Naive B cell (primary cell): ENCODE measurements at places on chromosomes 11 and 22.

DNA sequence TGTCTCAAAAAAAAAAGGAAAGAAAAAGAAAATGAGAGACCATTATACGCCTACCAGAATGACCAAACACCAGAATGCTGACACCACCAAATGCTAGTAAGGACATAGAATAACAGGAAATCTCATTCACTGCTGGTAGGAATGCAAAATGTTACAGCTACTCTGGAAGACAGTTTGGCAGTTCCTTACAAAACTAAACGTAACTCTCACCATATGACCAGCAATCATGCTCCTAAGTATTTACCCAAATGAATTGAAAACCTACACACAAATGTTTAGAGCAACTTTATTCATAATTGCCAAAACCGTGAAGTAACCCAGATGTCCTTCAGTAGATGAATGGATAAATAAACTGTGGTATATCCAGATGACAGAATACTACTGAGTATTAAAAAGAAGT lies 7.2 kb downstream of the CHKA start:
- H3K4me1 ChIP-seq: peaks cover 20% of the 10 kb centered on the region
- no peak overlapping the region for H3K27ac ChIP-seq
- no peak for DNase-seq
- H3K27me3 ChIP-seq: no peaks in the 10 kb centered on the region

DNA sequence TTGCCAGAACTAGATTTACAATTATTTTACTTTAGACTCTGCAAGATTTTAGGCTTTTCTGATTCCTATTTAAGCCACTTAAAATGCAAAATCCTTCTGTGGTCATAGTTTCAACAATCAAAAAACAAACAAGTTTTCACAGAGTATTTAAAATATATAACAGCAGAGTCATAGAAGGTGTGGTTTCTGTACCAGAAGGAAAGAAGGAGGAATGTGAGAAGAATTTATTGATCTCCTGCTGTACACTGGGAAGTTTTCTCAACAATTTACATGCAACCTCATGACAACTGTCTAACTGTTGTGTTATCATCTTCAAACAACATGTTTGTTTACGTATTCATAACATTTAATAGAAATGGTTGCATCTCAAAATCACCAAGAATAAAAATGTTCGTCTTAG lies 102.3 kb upstream of the CEP126 start:
- no peaks in the 10 kb centered on the region for H3K4me1 ChIP-seq
- no peaks in the 10 kb centered on the region for H3K36me3 ChIP-seq
- no peak for DNase-seq
- H3K4me3 ChIP-seq: no peak overlapping the region
- H3K27me3 ChIP-seq: no peaks in the 10 kb centered on the region
- no peak overlapping the region for H3K27ac ChIP-seq

DNA sequence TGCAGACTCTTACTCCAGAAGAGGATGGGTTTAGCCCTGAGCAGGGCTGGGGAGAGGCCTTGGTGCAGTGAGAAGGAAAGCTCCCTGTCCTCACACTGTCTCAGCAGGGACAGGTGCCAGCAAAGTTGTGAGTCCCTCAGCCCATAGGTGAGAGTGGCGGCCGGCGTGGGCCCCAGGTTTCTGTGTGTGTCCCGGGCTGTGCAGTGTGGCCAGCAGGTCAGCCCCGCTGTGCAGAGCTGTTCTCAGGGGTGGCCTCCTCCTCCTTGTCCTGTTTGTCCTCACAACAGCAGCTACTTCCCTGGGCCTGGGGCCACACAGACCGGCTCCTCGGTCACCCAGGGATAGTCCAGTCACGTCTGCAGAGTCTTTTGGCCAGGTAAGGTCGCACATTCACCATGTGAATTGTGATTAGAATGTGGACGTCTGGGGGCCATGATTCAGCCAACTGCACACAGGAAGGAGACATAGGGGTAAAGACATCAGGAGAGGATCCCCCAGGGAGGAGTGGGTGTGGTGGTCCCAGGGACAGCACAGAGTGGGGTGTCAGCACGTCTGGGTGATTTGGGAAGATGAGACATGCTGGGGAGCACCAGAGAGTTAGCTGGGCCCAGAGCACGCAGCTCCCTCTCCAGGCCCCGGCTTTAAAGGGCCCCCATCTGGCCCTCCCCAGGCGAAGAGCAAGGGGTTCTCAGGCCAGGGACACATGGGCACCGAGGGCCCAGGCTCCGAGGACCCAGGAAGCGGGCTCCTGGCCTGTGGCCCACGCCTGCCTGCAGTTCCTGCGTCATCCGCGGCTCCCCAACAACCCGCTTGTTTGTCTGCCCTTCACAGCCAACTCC lies 81.6 kb downstream of the MYEOV start:
- peaks cover 18% of the 10 kb centered on the region for H3K27me3 ChIP-seq
- no peak overlapping the region for H3K27ac ChIP-seq
- DNase-seq: no peak

- H3K36me3 ChIP-seq: no peaks in the 10 kb centered on the region
- no peaks in the 10 kb centered on the region for H3K27me3 ChIP-seq
- no peaks in the 10 kb centered on the region for H3K4me1 ChIP-seq
- H3K4me3 ChIP-seq: no peak overlapping the region
- no peak overlapping the region for H3K27ac ChIP-seq
Observed at GRCh38 chr11:80388130-80388529, 947.3 kb upstream of the TENM4 start.

DNA sequence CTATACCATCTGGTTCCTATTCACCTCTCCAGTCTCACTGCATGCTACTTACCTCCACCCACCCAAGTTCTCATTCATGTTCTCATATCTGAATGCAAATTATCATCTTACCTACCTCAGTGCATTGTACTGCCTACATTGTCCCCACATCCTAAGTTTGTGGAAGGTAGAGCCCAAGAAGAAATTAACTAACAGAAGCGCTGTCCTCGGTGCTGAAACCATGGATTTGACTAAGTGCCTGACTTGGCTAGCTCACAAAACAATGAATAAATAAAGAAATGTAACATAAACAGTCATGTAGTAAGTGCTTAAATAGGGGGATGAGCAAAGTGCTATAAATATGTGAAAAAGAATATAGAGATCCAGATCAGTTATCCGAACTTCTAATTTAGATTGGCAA lies 63.2 kb downstream of the GRIA4 start:
- no peaks in the 10 kb centered on the region for H3K27me3 ChIP-seq
- no peak overlapping the region for H3K27ac ChIP-seq
- H3K4me1 ChIP-seq: no peaks in the 10 kb centered on the region

GRCh38 chr11:123062158-123062891 lies 389 bp upstream of the HSPA8 start:
- peak overlapping the region; percentile 98 for H3K4me3 ChIP-seq
- DNase-seq: peak; percentile 99
- peaks cover 74% of the 10 kb centered on the region for H3K4me1 ChIP-seq
- peak overlapping the region; percentile 98 for H3K27ac ChIP-seq
- H3K27me3 ChIP-seq: no peaks in the 10 kb centered on the region

DNA sequence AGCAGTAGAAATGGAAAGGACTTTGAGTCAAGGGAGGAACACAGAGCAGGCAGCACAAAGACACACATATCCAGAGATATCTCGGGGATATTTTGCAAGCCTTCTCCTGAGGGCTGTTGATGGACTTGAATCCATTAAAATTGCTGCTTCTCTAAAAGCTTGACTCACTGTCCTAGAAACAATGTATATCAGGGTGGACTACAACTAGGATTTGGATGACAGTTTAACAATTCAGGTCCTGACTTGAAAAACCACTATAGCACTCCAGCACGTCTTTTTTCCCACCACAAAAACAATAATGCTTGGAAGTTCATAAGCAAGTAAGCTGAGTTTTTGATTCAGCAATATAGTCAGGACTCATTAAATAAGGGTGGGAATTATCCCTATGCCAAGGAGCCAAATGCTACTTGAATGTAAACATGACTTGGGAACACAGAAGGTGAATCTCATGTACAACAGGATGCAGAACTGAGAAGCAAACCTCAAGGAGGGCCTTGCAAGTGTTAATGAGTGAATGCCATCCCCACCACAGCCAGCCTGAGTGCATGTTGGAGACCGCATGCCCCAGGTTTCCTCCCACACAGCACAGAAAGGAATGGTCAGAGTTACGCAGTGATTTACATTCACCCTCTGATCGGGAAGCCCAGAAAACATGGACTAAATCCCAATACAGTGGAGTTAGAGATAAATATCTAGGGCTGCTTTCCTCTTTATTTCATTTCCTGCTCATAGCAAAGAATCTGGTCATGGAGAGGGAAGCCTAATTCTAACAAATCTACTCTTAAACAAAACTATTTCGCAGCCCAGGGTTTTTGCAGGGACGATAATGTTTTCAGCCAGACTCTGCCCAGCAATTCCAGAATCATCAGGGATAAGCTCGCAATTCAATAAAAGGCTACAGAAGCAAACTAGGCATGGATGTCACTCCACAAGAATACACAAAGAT lies 98.4 kb upstream of the OR9G4 start:
- H3K4me1 ChIP-seq: no peaks in the 10 kb centered on the region
- H3K27ac ChIP-seq: no peak overlapping the region
- peaks cover 6% of the 10 kb centered on the region for H3K27me3 ChIP-seq
- no peak overlapping the region for H3K4me3 ChIP-seq
- no peak for DNase-seq

DNA sequence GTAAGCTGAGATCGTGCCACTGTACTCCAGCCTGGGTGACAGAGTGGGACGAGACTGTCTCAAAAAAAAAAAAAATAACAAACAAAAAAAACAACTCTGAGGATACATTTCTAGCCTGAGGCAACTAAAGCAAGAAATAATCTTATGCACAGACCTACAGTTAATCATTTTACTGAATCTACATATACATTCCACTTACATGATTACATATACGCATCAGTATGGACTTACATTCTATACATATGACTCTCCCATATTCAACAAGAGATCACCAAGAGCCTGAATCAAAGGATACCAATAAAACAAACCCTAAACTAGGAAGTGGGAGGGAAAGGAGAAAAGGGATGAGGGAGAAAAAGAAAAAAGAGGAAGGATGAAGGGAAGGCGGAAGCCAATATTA lies 1.1 kb downstream of the ALG8 start:
- no peaks in the 10 kb centered on the region for H3K27me3 ChIP-seq
- peak overlapping the region; percentile 95 for H3K4me3 ChIP-seq
- H3K36me3 ChIP-seq: peaks cover 5% of the 10 kb centered on the region
- H3K27ac ChIP-seq: peak overlapping the region; percentile 0

- H3K36me3 ChIP-seq: no peaks in the 10 kb centered on the region
- peaks cover 5% of the 10 kb centered on the region for H3K27me3 ChIP-seq
- no peak for DNase-seq
Observed at GRCh38 chr11:94245121-94245520, 59.3 kb upstream of the IZUMO1R start.

DNA sequence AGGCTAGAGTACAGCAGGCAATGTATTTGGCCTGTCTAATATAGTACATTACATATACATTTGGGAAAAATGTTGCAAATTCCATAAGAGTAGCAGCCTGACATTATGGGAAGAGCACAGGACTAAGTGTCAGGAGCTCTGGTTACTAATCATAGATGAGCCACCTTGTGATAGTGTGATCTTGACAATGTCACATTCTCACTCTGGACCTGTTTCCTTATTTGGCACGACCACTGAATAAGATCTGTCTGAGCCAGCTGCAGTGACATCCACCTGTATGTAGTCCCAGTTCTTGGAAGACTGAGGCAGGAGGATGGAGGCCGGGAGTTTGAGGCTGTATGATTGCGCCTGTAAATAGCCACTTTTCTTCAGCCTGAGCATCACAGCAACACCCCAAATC lies 5.7 kb upstream of the LIN7C start:
- H3K36me3 ChIP-seq: no peaks in the 10 kb centered on the region
- no peak overlapping the region for H3K4me3 ChIP-seq
- peaks cover 1% of the 10 kb centered on the region for H3K27me3 ChIP-seq
- H3K27ac ChIP-seq: no peak overlapping the region
- H3K4me1 ChIP-seq: peaks cover 16% of the 10 kb centered on the region

GRCh38 chr11:131886201-131886600 lies 515.8 kb downstream of the NTM start:
- H3K4me3 ChIP-seq: no peak overlapping the region
- H3K27ac ChIP-seq: no peak overlapping the region
- no peak for DNase-seq
- H3K27me3 ChIP-seq: no peaks in the 10 kb centered on the region
- H3K36me3 ChIP-seq: no peaks in the 10 kb centered on the region

DNA sequence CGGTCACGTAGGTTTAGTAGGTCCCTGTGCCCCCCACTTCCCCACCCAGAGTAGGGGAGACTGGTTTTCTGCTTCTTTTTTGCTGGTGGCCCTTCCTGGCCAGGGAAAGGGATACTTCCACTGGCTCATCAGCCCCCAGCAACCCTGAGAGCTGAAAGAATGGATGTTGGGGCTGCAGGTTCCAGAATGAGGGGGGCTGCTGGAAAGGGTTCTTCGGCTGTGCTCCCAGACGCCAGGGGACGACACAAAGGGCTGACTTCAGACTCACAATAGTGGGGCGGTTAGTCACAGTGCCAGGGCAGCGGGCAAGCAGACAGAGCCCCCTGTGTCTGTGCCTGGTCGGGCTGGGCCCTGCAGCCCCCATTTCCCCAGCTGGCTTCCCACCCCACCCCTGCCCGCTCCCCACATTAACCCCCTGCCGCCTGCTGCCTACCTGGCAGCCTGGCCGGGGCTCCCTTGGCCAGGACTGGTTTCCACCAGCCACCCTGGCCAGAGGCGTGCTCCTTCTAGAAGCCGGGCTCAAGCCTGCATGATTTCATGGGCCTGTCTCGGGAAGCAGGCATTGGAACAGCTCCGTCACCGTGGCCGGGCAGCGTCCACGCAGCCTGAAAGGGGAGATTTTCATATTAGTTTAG lies 79.1 kb upstream of the WNT7B start:
- peak overlapping the region; percentile 96 for H3K27ac ChIP-seq
- peaks cover 31% of the 10 kb centered on the region for H3K4me1 ChIP-seq
- no peak for DNase-seq
- no peak overlapping the region for H3K4me3 ChIP-seq
- H3K36me3 ChIP-seq: no peaks in the 10 kb centered on the region

GRCh38 chr11:16876053-16876752 lies 137.8 kb downstream of the C11orf58 start:
- peaks cover under 1% of the 10 kb centered on the region for H3K27me3 ChIP-seq
- no peak overlapping the region for H3K27ac ChIP-seq
- no peaks in the 10 kb centered on the region for H3K36me3 ChIP-seq
- no peak for DNase-seq
